Stimulated activated CD4-positive, alpha-beta T cell treated with anti-CD3 and anti-CD28 coated beads, Interleukin-4, amount 100 ng/mL, for 48 hours (primary cell): ENCODE measurements at places on chromosomes 3 and 15.

DNA sequence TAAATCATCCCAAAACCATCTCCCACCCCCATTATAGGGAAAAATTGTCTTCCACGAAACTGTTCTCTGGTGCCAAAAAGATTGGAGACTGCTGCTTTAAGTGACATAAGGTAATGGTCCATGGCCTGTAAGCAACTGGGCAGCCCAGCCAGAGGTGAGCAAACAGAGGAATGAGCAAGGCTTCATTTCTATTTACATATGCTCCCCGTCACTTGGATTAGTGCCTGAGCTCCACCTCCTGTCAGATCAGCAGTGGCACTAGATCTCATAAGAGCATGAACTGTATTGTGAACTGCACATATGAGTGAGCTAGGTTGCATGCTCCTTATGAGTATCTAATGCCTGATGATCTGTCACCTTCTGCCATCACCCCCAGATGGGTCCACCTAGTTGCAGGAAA, 1159.8 kb upstream of the ALCAM start:
- DNase-seq, result no peak

DNA sequence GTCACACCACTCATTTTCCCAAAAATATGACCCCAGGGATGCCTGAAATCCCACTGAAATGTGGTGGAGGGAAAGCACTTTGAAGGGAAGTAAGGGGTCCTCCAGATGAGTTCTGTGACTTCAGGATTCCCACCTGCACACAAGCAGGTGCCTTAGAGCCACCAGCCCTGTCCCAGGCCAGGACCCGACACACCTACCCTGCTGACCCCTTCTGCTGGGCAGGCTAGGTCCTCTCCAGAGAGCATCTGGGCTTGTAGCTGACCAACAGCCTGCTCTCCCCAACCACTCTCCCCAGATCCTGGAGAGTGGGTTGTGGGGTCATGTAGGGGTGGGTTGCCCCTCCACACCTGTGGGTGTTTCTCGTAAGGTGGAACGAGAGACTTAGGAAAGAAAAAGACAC, 14.9 kb upstream of the CILP start:
- no peak for DNase-seq

DNA sequence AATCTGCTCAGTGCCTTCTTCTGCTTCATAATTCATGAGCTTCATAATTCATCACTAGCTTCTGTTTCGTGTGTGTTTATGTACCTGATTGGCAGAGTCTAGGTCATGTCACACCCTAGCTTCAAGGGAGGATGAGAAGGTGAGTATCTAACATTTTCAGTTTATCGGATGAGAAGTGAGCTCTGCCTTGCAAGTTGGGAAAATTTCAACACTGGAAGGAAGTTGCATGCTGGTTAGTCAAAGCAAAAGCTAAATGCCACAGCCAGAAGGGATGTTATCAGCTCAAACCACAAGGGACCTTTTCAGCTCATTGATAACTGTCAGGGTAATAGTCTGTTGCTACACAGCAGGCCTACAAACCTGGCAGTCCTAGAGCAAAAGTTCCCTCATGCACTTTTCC, 7.3 kb upstream of the TNFSF10 start:
- no peak for DNase-seq

DNA sequence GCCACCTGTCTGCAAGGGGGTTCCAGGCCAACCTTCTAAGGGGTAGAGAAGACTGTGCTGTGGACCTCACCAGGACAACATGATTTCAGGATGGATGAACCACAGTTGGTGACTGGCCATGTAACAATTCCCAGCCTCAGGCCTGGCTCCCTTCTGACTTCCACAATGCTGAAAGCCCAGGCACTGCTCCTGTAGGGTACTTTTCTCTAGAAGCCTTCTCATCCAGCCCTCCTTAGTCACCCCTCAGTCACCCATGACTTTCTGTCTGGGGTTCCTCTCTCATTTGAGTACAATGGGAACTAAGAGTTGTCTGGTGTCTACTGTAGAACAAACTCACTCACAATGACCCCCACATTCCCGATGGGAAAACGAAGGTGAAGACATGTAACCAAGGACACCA, 8.6 kb downstream of the ALS2CL start:
- no peak for DNase-seq

DNA sequence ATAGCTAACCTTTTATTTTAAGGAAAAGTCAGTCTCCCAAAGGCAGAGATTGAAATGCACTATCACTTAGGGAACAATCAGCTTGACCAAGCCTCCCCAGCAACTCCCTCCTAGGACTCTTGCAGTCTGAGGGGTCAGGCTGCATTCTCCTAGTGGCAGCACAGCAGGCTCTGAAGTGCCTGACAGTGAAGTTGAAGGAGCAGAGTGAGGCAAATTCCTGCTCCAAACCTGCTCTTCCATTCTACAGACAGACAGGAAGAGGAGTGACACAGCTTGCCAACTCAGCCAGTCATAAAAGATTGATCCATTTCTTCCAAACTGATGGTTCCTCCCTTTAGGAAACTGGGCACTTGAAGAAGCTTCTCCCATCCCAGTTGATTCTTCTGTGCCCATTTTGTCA, 43.9 kb upstream of the SMAD3 start:
- no peak for DNase-seq

DNA sequence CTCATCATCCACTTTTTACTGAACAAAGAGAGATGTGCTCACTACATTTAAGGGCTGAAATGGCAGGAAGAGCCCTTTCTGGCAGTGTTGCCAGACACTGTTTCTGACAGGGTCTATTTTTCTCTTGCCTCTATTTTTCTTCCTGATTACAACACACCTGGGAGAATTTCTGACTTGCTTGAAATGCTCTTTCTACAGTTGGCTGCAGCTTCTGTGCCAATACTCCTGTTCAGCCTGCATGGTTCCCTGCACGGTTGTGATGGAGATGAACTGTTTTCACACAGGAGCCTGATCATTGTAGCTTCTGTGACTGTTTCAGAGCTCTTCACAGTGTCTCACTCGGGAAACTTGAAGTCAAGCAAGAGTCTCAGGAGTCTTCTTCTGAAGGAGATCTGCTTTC, 83.0 kb upstream of the DLG1 start:
- DNase-seq, result no peak

DNA sequence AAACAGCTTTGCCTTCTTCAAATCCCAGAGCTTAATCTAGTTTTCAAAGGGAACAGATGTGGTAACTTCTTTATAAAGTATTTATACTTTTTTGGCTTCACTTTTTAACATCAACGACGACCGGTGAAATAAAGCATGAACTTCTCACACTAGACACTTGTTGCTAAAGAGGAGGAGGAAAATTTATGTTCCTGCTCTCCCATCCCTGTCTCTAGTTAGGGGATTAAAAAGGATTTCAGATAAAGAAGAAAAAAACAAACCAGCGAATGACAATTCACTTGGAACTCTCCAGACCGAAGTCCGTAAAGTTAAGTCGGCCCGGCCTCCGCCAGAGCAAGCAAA, 672 bp downstream of the NEDD4 start:
- no peak for DNase-seq

DNA sequence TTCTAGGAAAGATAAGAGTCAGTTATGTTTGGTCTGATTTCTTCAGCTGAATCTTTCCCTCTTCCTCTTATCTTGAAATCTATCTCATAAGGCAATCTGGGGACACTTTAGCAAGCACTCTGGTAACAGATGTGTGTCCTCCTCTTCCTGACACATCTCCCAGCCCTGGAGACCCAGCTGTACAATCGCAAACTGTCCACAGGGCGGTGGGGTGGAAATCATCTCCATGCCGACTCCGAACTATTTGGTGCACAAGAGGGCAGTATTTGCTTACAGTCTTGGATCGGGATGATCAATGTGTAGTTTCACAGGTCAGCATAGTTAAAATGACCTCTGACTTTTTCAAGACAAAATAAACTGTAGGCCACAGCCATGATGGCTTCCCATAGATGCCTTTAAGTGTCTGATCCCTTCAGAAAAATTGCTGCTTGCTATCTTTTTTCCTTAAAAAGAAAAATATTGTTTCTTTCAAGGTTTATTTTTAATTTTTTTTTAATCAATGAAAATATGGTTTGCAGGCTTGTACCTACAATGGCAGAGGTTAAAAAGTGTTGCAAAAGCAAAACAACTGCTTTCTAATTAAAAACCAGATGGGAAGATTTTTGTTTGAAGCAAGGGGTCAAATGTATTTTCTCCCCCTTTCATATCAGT, 17.7 kb downstream of the EEFSEC start:
- DNase-seq, result no peak

- no peak for DNase-seq
Measured at GRCh38 chr3:152069871-152070270, 196.4 kb downstream of the SUCNR1 start.

DNA sequence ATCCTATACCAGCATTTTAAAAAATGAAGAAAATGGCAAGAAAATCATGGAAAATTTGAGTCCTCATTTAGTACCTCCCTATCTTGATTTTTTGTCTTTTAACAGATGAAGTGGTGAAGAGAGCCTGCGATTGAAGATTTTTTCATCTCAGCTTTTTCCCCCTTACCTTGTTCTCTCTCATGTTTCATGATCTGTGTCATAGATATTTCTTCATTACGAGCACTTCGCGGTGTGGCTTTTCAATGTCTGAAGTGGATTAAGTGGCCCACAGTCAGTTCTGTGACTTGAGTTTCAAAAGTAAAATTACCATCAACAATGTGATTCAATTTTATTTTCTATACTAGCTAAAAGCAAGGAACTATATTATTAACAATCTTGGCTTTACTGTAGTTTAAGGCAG, 147.2 kb downstream of the FNDC3B start:
- DNase-seq, result no peak
